ENCODE measurements at places on chromosomes 2 and 18.

GRCh38 chr18:64183665-64184064 lies 34.8 kb upstream of the LINC00305 start:
- no peak for DNase-seq

GRCh38 chr2:103448495-103448894 lies 686.7 kb downstream of the TMEM182 start:
- DNase-seq: no peak

GRCh38 chr2:107063228-107063627 lies 177.3 kb upstream of the ST6GAL2 start:
- DNase-seq: no peak

DNA sequence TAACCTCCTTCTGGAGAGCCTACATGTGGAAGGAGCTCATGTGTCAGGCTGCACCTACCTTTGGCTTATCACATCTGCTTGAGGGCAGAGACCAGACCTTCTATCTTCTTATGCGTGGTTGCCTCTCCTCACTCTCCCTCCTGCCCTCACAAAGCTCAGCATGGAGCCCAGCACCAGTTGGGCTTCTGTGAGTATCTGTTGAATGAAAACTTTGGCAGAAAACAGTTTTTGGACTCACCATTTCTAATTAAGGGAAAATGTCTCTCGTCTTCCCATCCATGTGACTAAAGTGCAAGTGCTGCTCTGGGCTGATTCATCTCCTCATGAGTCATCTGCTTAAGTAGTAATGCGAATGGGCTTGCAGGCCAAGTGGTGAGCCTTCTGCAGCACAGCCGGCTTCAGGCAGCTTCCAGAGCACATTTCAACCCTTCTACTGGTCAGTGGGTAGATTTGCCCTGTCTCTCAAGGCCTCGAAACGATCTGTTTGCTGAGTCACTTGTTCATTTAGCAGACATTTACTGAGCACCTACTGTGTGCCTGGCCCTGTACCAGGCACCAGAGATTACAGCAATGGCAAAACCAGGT lies 102.6 kb downstream of the VSNL1 start:
- no peak for DNase-seq

DNA sequence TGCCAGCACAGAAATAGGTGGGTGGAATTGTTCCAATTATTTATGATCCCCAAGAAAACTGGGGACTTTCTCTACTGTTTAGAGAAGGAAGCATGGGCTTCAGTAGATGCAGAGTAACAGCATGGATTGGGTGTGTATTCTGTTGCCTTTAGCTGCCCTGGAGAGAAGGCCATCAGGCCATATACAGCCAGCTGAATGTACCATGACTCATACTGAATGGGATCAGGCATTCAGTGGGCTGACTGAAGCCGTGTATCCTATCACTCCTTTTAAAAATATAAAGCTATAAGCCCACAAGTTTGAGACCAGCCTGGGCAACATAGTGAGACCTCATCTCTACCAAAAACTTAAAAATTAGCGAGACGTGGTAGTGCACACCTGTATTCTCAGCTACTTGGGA lies 16.7 kb upstream of the PLEKHM3 start:
- DNase-seq: no peak

GRCh38 chr18:37481072-37481471 lies 84.5 kb downstream of the CELF4 start:
- no peak for DNase-seq

DNA sequence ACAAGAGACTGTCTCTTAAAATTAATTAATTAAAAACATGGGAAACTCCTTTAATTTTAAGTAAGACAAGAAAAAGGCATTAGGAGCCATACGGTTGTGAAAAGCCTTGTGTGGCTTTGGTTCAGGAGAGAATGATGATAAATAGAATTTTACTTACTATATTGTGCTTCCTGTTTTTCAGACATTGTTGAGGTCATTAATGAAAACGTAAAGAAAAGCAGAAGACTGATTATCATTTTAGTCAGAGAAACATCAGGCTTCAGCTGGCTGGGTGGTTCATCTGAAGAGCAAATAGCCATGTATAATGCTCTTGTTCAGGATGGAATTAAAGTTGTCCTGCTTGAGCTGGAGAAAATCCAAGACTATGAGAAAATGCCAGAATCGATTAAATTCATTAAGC lies 10.7 kb upstream of the IL1RL2 start:
- DNase-seq: no peak

DNA sequence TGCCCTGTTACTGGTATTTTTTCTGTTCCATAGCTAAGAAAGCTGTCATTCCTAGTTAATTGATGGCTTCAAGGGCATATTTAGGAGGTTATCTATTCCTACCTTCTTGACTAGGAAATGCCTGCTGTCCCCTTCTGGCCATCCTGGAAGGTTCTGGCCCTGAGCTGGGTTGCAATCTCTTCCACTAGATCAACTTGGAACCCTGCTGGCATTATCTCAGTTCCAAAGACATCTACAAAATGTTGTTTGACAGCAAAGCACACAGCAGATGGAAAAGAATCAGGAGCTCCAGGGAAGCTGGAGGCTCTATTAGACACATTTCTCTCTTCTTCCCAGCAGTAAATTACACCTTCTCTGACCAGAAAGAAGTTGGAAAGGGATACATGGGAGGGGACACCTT lies 192.1 kb downstream of the ARHGAP28 start:
- DNase-seq: no peak

DNA sequence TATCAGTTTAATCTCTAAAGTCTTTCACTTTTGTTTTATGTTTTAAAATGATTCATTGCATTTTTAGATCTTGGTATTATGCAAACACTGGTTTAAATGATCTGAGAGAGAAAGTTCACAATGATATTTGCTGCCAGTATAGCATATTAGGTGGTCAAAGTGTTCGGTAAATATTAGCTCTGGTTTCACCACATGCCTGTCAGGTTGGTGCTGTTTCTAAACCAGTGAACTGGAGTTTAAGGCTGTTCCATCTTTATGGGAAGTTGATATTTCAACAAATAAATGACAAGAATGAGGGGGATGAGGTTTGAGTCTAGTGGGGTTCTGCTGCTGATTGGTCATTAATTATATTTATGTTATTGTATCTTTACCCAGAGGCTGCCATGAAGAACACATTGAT lies 436.4 kb downstream of the DCDC2C start:
- no peak for DNase-seq

- no peak for DNase-seq
These were observed 51.4 kb upstream of the SCN1A start for GRCh38 chr2:166179201-166179600.

DNA sequence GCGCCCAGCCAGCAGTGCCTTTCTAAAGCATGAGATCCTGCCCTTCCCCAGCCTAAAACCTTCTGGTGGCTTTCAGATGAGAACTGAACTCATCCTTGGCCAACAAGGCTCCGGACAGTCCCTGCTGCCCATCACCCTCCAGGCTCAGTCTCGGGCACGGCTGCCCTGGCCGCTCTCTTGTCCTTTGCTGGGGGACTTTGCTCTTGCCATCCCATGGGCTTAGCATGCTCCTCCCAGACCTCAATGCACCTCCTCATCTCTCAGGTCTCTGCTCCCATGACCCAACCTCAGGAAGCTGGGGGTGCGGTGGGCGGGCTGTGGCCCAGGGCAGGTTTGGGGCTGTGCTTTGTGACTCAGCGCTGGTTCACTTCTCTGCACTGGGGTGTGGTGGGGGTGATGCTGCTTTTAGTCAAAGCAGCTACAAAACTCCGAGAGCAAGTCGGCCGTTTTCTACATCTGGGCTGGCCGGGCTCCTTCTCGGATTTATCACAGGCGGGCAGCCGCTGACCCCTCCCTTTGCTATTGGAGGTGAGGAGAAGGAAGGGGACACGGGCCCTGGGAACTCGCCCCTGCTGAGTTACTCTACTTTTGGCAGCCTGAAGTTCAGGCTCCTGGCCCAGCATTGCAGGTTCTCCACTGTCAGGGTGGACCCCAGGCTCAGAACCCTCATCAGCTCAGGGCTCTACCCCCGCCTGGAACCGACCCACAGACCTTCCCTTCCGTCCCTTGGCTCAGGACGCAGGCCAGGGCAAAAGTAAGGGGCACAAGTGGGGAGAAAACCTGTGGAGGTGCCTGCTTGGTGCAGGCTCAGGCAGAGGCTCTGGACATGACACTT lies 90.6 kb upstream of the TAF1B start:
- peak; percentile 71 for DNase-seq

GRCh38 chr2:195501746-195502145 lies 155.3 kb upstream of the SLC39A10 start:
- no peak for DNase-seq

DNA sequence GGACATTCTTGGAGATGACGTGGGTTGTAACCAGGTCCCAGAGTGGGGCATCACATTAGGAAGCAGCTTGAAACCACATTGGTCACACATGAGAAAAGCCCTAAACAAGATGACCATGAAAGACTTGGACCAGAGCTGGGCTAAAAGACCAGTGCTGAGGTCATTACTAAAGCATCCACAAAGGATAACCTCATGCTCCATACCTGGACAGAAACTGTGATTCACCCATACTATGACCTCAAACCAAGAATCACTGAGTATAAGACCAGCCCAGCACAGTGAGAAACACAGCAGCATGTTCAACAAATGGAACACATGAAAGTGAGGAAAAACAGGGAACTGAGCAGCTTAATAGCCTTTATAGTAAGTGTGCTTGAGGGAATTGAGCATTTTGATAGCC lies 635.5 kb upstream of the NETO1 start:
- DNase-seq: no peak

DNA sequence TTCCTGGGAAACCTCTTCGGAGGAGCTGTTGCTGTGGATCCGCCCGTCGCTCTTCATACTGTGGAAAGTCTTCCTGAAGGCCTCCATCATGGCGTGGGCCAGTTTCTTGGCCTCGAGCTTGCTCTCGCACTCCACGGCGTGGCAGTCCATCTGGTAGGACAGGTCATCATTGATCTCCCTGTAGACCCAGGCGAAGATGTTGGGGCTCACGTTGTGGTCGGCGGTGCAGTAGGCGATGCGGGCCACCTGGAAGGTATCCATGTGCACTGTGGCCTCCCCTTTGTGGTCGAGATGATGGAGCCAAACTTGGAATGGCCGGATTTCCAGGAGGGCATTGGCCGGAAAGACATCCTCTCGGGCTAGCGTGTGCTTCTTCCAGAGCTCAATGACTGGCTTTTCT lies 245.4 kb downstream of the PID1 start:
- no peak for DNase-seq

GRCh38 chr2:19474128-19474527 lies 115.7 kb upstream of the OSR1 start:
- peak; percentile 10 for DNase-seq

GRCh38 chr2:150047620-150048222 lies 439.7 kb downstream of the RND3 start:
- DNase-seq: no peak

DNA sequence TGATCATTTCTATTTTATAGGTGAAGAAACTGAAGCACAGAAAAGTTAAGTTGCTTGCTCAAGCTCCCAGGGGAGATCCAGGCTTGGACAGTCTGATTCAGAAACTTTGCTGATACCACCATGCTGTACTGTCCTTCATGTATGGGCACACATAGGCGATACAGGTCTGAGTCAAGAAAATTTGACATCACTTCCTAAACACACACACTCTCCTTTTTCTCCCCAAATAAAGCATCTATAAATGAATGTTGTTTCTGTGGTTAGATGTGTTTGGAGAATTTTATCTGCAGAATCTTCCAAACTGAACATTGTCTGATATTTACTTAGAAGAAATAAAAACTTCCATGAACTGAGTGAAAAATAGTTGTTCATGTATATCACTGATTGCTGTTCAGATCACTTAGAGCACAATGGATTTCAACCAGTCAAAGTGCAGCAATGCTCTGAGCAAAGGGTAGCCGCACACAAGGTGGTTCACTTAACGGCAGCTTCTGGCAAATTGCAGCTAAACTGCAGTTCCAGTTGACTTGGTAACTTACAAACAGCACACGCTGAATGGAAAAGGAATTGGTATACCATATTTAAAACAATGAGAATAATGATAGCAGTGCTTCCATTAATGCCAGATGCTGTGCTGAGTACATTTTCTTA lies 10.0 kb upstream of the AGFG1 start:
- DNase-seq: no peak

- no peak for DNase-seq
These were observed 104.7 kb upstream of the DSEL start for GRCh38 chr18:67621049-67621713.
